HFFc6 (cell line): ENCODE measurements at places on chromosomes 12 and 14.

- no peak for DNase-seq
Measured at GRCh38 chr14:98280436-98280835, 991.6 kb downstream of the BCL11B start.

- peak; percentile 2 for DNase-seq
Measured at GRCh38 chr14:38616959-38617358, 361.1 kb upstream of the CLEC14A start.

GRCh38 chr12:22310275-22310674, 24.2 kb downstream of the ST8SIA1 start:
- no peak for DNase-seq

- DNase-seq, result peak; percentile 18
Measured at GRCh38 chr12:20368114-20368650, at the start of gene PDE3A. Gene PDE3A, plus strand, starts transcription at chr12:20368537. Its CDS starts 748 bp downstream, at chr12:20369285.

DNA sequence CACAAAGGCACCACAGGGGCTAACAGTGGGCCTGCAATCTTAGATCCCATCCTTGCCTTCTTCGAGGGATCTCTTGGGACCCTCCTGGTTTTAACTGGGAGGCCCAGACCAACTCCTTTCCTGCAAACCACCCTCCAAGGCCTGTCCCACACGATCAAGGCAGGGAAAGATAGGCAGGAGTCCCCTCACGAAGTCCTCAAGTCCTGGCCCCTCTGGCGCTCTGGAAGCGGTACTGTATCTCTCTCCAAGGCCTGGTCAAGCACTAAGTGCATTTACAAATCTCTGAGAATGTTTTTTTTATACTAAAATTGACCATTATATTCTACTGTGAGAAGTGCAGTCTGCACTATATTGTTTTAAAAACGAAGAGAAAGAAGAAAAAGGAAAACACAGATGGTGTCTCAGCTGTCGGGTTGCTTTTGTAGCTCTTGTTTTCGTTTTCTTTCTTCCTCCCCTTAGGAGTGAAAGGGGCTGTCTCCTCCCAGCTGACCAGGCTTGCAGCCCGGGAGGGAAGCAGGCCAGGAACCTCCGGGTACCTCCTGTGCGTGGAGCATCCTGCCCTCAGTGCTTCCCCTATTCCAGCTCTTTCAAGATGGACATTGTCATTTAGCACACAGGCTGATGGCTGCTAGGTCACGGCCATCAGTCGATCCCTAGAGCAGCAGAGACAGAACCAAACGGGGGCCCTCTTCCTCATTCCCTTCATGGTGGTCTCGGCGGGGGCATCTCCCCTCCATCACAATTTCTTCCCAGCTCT, 56.7 kb downstream of the FAM222A start:
- DNase-seq, result no peak
